K562 (cell line): ENCODE measurements at places on chromosomes 6 and 20.

DNA sequence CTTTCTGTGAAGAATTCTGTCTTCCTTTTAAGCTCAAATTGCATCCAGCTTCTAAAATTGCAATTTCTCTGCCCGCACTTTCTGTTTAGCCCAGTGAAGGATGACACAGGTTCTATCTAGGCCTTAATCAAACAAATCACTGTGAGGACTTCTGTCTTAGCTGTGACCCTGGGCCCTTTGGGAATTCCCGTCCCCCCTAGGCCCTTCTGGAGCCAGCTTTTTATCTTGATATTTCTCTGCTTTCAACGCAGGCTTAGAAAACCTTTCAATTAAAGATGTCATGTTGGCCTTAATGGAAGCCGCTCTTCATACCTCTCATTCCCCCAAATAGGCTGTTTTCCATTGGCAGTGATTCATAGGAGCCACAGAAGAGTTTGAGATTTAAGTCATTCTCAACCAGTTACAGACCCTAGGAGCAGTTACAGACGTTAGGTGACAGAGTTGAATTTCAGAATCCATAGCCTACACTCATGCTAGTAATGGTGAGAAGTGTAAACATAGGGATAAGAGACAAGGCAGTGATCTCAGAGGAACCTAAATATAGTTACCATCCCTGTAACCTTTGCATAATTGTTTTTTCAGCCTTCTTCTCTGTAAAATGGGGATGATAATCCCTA is 74.8 kb upstream of the FLRT3 start:
- no peak overlapping the region for H3K4me3 ChIP-seq
- no peaks in the 10 kb centered on the region for H3K4me1 ChIP-seq
- no peak overlapping the region for H3K27ac ChIP-seq
- no peaks in the 10 kb centered on the region for H3K27me3 ChIP-seq
- no peaks in the 10 kb centered on the region for H3K36me3 ChIP-seq

DNA sequence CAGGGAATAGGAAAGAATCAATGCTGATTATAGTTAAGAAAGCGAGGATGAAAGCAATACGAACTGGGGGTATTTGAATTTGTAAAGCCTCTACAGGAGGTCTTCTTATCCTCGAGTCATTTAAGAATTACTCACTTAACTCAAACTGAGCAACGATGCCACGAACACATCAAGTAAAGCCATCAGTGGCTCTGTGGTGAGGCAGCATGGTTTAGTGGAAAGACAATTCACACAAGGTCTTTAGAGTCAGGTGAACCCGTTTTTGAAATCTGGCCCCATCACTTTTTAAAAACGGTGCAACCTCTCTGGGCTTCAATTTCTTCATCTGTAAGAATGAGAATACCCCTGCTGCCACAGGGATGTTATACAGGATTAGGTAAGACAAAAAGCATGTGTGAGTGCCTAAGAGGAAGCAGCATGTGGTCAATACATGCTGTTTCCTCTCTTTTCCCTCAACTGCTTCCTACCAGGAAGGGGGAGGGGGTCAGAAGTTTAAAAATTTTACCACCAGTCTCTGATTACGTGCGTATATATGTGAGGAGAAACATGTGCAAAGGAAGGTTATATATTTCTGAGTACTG is 162.0 kb downstream of the BTBD9 start:
- no peak overlapping the region for H3K4me3 ChIP-seq
- DNase-seq = no peak
- no peaks in the 10 kb centered on the region for H3K36me3 ChIP-seq
- H3K27ac ChIP-seq = no peak overlapping the region

DNA sequence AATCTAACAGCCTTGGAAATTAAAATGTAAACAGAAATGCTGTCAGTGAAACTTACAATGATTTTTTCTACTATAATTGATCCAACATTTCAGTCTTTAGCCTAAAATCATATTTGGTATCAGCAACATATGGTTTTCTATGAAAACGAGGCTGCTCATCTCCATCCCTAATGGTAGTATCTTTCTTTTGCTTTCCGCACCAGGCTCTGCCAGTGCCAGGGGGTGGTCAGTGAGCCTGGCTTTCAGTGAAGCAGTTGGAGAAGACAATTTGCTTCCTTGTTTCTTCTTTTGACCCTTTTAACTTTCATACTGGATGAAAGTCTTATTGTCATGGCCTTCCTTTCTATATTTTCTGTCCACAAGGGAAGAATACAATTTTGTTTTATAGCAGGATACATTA is 258.4 kb downstream of the ARID1B start:
- no peak overlapping the region for H3K4me3 ChIP-seq
- no peak for DNase-seq
- no peaks in the 10 kb centered on the region; the same call in 1 of the 3 replicates for H3K4me1 ChIP-seq
- H3K27ac ChIP-seq = no peak overlapping the region
- no peaks in the 10 kb centered on the region for H3K27me3 ChIP-seq
- no peaks in the 10 kb centered on the region for H3K36me3 ChIP-seq

DNA sequence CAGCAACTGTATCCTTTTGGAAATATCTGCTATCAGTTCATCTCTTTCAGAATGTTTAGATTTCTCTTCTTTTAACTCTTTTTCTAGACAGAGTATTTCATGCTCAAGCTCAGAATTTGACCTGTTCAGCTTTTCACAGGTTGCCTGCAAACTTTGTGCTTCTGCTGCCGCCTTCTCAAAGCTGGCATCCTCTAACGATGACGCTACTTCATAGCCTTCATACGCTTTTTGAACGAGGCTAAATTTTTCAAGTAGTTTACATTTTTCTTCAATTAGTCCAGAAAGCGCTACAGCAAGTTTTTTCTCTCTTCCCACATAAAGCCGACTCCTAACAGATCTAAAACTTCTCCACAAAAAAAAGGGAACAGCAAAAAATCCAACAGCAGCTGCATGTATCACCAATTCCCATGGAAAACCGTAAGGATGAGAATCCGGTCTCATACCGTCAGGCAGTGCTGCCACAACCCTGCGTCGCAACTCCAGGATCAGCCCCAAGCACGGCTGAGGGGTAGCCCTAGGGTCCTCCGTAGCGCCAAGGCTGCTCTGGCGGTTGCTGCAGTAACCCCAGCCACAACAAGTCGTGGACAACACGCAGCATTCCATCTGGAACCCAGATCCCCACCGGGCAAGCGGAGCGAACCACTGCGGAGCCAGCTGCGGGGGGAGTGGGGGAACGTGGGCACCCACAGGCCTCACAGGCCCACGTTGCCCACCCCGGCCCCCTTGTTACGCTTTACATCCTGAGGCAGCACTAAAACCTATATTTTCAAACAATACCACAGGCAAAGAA is 30.6 kb downstream of the DACT2 start:
- no peaks in the 10 kb centered on the region for H3K4me1 ChIP-seq
- no peaks in the 10 kb centered on the region for H3K36me3 ChIP-seq
- H3K27me3 ChIP-seq = peaks cover 41% of the 10 kb centered on the region
- H3K4me3 ChIP-seq = no peak overlapping the region
